ENCODE measurements at places on chromosomes 1 and 21.

- DNase-seq = no peak
Measured at GRCh38 chr1:156439036-156439776, 61.4 kb downstream of the MEF2D start.

- no peak for DNase-seq
Measured at GRCh38 chr1:86650065-86650464, 54.3 kb upstream of the SH3GLB1 start.

DNA sequence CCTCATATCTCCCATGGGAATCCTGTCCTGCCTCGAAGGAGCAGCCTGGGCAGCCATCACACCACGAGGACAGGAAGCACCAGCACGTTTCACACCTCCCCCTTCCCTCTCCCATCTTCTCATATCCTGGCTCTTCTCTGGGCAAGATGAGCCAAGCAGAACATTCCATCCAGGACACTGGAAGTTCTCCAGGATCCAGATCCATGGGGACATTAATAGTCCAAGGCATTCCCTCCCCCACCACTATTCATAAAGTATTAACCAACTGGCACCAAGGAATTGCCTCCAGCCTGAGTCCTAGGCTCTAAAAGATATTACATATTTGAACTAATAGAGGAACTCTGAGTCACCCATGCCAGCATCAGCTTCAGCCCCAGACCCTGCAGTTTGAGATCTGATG is 8.7 kb downstream of the SLAMF8 start:
- no peak for DNase-seq

DNA sequence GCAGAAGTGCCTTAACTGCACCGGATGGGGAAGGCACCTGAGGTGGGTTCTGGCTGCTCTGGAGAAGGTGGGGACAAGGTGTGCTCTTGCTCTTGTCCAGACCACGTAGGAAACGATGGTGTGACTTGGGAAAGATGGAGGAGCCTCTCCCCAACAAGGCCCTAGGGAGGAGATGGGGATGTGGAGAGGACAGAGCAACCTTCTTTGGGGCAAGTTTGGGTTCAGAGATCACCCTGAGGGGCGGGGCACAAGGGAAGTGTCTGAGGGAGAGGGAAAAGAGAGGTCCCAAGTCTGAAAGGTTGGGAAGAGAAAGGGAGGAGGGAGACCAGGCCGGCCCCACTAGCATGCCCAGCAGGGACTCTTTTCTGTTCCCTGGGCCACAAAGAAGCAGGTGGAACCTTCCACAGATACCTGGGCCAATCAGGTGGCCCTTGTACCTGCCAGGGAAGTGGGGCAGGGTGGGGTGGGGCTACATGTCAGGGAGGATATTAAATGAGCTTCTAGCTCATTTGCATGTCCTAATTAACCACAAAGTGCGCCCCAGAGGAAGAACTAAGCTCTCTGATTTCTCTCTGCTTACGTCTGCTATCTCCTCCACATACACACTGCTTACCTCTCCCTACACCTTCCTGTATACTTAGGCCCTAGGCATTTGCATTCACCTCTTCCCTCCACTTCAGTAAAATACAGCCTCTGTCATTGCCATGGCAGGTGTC is 15.9 kb downstream of the INKA2 start:
- peak; percentile 54 for DNase-seq

- DNase-seq = no peak
Measured at GRCh38 chr1:215704089-215704860, 137.2 kb downstream of the KCTD3 start.

DNA sequence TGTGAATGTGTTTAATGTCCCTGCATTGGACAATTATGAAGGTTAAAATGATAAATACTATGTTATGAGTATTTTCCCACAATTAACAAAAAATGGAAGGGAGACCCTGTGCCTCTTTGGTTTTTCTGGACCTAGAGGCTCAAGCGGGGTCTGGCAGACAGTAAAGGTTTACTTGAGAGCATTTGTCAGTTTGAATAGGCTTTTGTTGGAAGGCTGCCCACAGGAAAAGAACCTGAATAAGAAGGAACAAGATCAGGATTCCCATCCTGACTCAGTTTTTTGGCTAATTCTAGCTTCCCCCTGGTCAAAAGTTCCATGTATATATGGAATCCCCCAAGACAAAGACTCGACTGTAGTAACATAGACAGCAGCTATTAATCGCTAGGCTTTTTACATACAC is 150.9 kb upstream of the JUN start:
- no peak for DNase-seq

DNA sequence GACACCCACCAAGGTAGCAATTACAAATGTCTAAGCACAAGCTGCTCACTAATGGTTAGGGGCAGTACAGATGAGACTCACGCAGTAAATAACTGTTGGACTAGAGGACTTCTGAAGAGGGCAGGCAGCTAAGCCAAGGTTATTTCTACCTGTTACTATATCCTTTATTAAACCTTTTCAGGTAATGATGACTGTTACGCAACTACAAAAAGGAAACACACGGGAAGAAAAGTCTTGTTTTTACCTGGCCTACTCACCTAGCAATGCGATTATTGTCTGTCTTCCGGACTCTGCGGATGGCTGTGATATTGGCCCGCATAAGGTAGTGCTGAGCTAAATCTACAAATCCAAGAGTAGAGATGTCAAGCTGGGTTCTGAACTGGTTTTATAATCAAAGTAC is 17.8 kb upstream of the VHLL start:
- DNase-seq = no peak

GRCh38 chr1:71086331-71086730 is 5.5 kb upstream of the ZRANB2 start:
- no peak for DNase-seq

DNA sequence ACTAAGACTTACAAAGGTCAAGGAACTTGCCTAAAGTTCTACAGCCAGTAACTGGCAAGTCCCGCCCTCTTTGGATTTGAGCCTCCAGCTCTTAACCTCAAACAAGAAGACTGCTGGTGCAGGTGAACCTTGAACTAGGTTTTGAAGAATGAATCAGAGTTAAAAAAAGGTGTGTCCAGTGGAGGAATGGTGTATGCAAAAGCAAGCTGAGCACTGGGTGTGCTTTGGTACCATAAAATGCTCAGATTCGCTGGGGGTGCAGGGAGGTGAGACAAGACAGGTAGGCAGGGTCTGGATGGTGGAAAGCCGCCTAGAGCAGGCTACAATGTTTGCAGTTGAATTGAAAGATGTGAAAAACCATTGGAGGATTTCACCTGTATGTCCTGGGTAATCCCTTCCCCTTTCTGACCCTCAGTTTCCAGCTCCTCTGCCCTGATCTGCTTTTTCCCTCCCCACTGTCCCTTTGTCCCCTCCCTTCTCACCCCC is 39.8 kb downstream of the FOXD2 start:
- DNase-seq = no peak

DNA sequence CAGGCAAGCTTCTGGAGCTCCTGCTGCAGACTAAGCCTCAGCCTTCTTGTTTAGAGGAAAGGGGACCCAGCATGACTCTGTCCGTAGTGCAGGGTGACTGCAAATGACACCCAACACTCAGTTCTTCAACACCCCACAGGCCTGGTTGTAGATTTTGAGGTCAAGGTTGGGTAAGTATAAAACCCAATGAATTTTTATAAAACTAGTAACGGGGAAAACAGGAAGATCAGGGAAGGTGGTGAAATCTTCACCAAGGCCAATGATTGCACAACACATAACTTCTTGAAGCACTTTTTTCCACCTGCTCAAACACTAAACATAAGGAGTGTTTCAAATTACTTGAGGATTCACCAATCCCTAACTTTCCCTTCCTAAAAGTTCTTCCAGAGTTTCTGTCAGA is 89.4 kb upstream of the JAK1 start:
- no peak for DNase-seq
